ENCODE measurements at places on chromosomes 5 and 9.

DNA sequence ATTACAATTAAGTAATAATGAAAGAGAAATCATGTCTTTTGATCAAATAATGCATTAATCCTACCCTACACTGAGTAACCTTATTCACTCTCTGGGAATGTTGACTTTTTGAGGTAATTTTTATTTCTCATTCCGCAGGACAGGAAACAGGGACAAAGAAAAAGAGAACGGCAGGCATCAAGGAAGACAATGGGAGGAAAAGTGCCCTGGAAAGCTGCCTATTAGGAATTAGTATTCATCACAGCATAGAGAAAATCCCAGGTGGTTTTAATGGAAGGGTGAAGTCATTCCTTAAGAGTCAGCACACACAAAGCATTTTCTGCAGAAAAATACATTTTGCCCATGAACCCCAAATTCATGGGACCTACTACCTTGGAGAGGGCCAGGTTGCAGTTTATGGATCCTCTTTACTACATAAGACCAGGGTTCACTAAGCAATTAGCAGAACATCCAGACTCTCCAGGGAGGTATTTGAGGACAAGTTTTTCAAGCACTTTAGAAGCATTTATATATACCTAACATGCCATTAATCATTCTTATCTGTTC lies 9.4 kb downstream of the FSTL4 start:
- DNase-seq: peak; percentile 36

DNA sequence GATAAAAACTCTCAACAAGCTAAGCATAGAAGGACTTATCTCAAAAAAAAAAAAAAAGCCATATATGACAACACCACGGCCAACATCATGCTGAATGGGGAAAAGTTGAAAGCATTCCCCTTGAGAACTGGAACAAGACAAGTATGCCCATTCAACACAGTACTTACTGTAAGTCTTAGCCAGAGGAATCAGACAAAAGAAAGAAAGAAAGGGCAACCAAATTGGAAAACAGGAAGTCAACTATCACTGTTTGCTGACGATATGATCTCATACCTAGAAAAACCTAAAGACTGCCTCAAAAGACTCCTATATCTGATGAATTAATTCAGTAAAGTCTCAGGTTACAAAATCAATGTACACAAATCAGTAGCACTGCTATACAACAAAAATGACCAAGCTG lies 24.6 kb upstream of the PTGER4 start:
- no peak for DNase-seq

GRCh38 chr5:52672459-52672858 lies 115.3 kb upstream of the ITGA1 start:
- DNase-seq: no peak

DNA sequence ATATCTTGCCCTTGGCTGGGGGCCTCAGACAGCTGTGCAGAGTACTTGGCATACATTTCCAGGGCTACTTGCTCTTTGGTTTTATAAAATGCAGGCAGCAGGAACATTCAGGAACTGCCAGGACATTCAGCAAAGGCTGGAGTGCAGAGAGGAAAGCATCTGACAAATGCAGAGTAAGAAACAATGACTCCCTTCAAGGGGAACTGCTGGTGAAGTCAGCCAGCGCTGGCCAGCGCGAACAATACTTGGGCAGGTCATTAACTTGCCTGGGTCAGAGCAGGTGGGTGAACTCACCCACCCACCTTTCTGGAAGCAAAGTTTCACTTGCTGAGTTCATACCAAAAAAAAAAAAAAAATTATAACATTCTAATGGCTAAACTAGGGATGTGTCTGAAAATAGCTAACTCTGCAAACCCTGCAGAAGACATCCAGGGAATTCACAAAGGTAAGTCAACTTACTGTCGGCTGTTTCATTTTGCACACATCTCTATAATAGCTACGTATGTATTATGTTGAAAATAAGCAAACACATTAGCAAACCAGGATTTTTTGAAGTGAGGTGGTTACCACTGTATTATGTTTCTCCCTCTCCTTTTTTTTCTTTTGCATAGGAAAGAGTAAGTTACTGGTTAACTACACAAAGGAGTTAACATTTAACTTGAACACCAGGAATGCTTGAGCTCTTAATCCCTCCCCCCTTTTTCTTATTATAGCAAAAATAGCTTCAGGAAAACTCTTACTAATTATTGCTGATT lies 152.2 kb downstream of the GLIS3 start:
- peak; percentile 57 for DNase-seq

DNA sequence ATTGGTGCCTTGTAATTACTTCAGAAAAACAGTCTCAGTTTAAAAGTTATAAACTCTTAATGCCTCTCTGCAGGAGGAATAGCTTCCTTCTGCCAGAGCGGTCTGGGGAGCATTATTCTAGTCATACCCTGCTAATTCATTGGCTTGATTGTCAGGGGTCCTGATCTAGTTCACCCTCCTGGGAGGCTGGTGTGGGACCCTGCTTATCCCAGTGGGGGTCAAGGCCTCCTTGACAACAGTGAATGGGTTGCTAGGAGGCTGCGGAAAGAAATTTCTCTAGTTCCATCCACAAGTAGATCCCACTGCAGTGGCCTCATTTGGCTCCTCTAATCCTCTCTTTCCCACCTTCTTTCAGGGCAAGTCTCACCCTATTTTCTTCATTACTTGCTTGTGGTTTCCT lies 105.7 kb downstream of the TMC1 start:
- DNase-seq: no peak

GRCh38 chr5:57028161-57028560 lies 76.2 kb upstream of the MIER3 start:
- DNase-seq: no peak

GRCh38 chr5:40955313-40955712 lies 46.0 kb downstream of the C7 start:
- DNase-seq: no peak

- no peak for DNase-seq
Observed at GRCh38 chr5:84385705-84386104, 1.0 kb upstream of the EDIL3 start.

Measured in endodermal cell (in vitro differentiated cells).